Heart left ventricle (tissue), 16 donors: ENCODE measurements at places on chromosomes 2 and 18. TPM values are rescaled to one million over a fixed set of nuclear protein-coding genes. Genes with fewer than 3 reads are reported as not detected.

DNA sequence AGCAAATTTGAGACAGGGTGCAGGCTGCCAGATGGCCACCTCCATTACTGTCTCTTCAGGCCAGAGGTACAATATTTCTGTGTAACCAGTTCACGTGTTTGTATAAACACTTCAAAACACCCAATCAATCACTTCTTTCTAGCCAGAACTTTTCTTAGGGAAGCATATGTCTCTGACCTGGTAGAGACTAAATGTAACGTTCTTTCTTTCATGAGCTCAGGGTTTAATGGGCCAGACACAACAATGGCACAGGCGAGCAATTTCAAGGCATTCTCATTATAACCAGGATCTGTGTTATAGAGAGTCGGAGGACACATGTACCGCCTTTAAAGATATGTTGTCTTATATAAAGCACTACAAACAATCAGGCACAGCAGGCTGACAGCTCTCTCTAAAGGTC, 1846.4 kb upstream of the PIK3C3 start:
- DNase-seq = no peak

TEKT4 gene
- not detected for total RNA-seq

DNA sequence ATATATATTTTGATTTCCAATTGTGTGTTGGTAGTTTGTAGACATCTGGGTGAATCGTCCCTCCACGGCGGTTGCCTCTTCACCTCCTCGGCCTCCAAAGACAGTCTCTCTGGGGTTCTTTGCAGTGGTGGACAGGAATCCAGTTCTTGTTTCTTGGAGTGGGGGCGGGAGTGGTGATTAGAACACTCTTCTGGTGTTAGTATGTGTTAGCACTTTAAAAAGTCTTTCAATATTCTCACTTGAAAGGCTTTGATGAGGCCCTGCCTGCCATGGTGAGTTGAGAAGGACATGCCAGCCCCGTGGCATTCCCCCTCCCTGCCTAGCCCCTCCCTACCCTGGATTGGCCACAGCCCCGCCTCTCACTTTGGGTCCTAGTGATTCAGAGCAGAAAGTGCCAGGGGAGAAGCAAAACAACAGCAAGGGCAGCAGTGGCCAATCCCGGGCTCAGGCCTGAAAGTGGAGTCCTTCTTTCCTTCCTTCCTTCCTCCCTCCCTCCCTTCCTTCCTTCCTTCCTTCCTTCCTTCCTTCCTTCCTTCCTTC, 316.8 kb upstream of the HS6ST1 start:
- DNase-seq = peak; percentile 46

GRCh38 chr2:69936906-69937305, 22.0 kb downstream of the MXD1 start:
- DNase-seq = no peak

GCG gene
- total RNA-seq = not detected

GALNT3 gene
- 1.2 TPM for total RNA-seq

DNA sequence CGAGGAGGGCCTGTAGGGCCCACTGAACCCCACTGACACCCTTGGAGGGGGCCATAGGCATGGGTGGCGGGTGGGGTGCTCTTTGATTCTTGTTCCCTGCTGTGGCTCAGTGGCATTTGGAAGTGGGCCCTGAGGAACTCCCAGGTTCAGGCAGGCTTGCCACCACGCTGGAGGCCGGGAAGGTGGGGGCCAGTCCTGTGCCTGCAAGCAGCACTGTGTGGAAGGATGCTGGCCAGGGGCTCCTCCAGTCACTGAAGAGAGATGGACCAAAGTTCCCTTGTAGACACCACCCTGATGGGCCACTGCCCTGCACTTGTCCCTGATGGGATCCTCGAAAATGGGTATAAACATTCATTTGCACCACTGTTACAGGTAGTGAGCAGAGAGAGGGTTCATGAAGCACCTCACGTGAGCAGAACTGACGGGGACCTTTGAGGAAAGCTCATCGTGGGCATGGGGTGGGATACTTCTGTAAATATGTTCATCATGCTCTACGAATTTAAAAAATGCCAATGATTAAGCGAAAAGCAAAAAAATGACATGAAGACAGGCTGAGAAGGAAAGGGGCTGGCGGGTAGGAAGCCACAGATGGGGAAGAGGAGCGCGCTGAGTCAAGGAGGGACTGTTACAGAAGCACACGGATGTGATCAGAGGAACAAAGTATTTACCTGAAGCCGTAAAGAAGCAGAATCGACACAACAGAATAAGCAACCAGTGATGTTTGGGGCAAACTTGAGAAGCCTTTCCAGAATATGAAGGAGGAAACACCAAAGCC, 45.2 kb upstream of the ASB1 start:
- DNase-seq = no peak

DNA sequence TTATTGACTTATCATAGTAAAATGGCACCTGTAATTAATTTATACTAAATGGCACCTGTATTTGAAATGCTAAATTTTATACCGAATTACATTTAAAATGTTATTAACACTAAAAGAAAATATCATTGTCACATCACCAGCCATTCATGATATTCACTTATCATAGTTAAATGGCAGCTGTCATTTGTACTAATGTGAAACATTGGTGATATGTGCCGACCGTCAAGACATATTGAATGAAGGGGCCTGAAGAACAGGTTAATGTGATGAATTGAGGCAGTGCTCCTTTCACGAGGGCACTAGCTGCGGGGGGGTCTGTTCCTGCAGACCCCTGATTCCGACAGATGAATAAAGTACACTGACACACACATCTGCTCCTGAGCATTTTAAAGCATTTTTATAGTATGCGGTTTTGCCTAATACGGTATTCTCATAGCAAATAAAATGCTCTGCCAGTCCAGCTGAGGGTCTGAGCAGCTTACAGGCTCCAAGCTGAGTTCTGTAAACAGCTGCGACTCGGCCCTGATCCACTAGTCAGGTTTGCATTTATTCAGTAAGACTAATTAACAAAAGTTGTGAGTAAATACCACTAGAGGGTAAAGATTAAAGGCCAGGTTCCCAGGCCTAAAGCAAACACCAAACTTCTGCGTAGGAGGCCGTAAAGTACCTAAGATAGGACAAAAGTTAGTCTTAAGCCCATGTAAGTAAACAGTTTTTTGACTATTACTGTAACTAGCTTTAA, 593.4 kb upstream of the NETO1 start:
- DNase-seq = no peak

DNA sequence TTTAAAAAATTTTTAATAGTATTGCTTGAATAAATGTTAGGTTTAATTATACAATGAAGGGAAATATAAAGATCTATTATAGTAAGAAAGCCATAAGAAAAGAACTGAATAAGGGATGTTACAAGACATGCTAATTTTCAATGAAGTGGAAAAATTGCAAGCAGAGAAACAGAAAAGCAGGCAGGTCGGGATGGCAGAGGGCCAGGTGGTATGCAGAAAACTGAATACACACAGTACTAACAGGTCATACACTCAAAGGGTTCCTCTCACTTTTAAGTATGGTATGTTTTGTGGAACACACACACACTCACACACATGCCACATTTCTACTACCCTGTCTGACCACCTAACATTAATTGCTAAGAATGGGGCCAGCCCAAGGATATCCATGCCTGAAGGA, 76.7 kb upstream of the DTNA start:
- no peak for DNase-seq

UGT1A7 gene
- total RNA-seq = not detected

DHX57 gene
- 9.9 TPM for total RNA-seq

DNA sequence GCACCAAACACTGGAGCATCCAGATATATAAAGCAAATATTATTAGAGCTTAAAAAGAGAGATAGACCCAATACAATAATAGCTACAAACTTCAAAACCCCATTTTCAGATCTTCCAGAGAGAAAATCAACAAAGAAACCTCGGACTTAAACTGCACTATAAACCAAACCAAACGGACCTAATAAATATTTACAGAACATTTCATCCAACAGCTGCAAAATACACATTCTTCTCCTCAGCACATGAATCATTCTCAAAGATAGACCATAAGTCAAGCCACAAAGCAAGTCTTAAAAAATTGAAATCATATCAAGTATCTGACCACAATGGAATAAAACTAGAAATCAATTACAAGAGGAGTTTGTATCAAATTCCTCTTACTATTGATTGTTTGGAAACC, 140.2 kb upstream of the OTOS start:
- no peak for DNase-seq

IL36G gene
- total RNA-seq = not detected

GRCh38 chr18:42530276-42530675, 575.2 kb downstream of the PIK3C3 start:
- no peak for DNase-seq

DNA sequence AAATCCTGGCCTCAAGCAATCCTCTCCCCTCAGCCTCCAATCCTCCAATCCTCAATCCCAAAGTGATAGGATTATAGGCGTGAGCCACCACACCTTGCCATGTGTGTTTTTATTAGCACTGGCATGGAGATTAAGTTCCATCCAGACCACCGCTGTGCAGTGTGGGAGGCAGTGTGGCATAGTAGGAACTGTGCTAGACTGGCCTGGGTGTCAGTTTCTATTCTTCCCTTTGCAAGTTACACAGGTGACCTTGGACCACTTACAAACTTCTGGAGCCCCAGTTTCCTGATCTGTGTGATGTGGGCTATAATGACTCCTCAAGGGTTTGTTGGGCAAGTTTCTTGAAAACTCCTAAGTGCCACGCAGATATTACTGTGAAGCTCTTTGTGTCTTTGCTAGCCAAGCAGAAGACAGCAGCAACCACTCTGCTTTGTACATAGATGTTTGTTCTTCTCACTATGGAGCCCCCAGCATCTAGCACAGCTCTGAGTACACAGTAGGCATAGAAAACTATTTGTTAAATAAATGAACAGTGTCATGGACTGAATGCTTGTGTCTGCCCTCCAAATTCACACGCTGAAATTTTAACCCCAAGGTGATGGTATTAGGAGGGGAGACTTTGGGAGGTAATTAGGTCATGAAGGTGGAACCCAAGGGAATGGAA, 93.0 kb downstream of the LBH start:
- no peak for DNase-seq

DNA sequence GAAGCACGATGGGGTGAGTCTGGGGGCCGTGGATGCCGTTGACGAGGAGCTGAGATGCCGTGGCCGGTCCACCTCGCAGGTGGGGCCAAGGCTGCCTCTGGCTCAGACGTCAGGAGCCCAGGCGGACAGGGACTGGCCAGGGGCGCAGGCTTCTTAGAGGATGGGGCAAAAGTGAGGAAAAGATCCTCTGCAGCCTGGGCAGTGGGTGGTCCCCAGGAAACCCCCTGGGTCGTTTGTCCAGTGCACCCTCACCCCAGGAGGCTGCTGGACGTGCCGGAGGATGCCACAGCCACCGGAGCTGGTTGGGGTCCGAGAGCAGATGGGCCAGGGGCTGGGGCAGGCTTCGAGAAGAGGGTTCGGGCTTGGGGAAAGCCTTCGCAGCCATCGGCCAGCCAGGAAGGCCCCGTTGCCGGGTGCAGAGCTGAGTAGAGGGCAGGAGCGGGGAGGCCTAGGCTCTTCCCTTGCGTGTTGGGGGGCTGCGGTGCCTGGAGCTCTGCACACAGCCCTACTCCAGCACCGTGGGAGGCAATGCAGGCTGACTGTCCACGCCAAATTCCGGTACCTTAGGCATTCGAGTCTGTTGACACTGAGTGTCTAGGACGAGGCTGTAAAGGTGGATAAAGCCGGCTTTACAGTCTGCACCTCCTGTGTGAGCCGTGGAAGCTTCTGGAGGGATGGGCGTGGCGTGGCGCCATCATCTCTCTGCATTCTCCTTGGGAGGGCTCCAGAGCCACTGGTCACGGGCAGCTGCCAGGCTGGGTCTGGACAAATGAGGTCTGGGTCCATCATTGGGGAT, 18.8 kb downstream of the GPC1 start:
- no peak for DNase-seq

DNA sequence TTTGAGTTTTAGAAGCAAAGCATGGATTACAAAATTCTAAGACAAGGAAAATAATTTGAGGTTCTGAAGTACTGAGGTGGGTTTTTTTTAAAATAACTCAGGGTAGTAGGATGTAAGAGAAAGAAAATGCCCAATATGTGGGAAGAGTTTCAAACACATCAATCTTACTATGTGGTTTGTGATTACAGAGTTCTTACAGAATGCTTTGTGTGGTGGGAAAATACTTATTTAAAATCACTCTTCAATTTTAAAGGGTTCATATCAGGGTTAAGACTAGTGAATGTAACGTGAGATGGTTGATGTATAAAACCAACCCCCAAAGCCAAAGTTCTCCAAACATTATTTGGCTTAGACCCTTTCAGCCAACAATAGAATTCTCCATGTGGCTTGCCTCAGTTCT, 173.5 kb downstream of the UBE2E3 start:
- no peak for DNase-seq

DNA sequence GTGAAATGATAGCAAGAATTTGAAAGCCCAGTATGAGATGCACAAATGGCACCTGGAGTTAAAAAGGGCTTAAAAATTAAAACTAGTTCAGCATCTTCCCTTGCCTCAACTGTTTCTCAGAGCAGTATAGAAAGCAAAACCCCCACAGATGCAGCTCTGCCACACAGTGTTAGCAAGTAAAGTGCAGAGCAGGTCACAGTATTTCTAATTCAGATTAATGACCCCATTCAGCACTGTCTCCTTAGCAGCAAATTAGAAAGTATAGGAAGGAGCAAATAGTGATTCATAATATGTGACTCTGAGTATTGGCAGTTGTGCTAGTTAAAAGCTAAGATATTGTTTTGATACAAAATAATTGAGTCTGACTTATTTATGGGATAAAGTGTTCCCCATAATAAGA, 73.8 kb upstream of the CCDC85A start:
- no peak for DNase-seq

- peak; percentile 78 for DNase-seq
Measured at GRCh38 chr18:76518123-76518859, 23.2 kb upstream of the ZNF516 start.

DNA sequence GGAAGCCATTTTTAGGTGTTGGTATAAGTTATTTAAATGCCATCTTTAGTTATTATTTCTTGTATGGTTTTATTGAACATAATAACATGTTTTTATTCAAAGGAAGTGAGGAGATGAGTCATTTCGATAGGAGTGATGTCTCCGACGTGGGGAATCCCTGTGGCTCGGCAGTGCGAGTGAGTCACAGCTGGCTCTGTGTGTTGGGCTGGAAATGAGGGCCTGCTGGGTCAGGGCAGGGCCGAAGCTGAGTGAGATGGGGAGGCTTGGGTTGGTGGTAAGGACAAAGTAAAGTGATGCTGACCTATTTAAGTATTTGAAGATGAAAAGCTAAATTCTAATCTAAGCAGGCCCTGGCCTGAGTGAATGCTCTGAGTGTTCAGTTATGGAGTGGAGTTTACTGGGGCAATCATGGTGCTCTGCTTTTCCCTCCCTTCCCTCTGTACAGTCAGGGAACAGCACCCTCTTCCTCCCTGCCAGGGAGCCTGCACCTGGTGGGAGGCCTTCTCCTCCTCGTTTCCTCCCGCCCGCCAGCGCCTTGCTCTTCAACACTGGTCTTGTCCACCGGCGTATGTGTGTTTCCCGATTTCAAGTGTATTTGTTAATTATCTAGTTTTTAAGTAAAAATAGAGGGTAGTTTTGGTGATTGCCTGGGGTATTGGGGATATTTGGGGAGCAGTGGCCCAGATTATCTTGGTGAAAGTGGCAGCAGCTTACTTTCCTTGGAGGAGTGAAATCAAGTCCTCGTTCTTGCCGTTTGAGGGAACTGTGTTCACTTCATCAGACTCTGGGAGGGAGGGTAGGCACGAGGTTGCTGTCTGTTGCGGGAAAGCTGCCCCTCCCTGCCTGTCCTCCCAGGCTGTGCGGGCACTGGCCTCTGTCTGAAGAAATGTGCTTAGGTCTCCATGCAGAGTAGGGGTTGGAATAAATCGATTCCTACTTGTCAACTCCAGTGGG, 157.0 kb downstream of the LDLRAD4 start:
- peak; percentile 63 for DNase-seq

- DNase-seq = no peak
Measured at GRCh38 chr2:42106257-42106816, 58.5 kb downstream of the PKDCC start.

FAM124B gene
- 1.4 TPM for total RNA-seq
